T-helper 2 cell treated with Interferon-gamma antibody and Interleukin-4, amounts not matched to agents 5 μg/mL and 100 μg/mL, for 36 hours (primary cell): ENCODE measurements at places on chromosomes 11 and 22.
A peak's percentile ranks its signal among the peaks of the same experiment; 100 is the strongest.

DNA sequence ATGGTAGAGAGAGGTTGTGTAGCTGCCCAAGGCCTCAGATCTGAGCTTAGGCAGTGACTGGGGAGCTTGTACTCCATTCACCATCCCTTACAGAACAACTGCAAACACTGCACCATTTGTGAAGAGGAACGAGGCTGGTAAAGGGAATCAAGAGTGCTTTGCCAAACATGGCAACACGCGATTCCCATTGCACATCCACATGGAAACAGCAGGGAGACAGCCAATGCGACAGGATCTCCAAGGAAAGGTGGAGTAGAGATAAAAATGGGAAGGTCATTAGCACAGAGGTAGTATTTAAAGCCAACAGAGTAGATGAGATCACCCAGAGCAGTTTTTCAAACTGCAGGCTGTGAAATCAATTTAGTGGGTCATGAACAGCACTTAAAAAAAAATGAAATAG, 42.0 kb downstream of the TCF20 start:
- DNase-seq: no peak

DNA sequence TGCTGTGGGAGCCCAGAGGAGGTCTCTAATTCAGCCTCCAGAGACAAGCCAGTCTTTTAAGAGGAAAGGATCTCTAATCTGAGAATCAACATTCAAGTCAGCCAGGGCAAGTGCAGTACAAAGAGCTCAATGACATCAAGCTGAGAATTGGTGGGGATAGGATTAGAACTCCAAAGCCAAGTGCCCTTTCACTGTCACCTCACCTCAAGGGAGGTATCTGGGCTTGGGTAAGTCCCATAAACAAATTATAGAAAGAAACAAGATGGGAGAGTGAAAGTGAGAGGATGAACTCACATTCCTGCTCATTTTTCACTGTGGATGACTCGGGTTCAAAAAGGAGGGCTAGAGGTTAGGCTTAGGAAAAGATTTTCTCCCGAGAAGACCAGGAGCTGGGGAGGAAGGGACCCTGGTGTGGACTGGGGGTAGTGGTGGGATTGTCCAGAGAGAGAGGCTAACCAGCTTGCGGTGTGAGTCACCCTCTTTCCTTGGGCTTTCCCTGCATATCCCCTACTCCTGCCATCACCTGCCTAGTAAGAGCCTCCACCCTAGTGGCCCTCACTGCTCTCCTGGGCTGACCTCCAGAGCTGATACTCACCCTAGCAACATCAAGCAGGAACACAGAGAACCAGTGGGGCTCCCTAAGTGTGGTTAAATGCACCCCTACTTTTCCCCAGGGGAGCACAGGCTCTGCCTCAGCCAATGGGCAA, 70.4 kb downstream of the RRM1 start:
- no peak for DNase-seq

DNA sequence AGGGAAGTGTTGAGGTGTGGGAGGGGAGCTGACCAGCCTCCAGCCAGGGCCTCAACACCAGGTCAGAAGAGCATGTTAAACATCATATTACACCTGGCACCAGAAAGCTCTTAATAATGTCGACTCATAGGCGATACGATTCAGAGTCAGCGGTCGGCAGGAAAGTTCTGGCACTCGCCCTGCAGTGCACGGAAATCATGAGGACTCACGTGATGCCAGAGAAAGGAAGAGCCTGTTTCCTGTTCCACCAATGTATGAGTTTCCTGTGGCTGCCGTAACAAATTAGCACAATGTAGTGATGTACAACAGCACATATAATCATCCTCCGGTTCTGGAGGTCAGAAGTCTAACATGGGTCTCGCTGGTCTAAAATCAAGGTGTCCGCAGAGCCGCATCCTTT, 198.8 kb downstream of the BARX2 start:
- DNase-seq: no peak

DNA sequence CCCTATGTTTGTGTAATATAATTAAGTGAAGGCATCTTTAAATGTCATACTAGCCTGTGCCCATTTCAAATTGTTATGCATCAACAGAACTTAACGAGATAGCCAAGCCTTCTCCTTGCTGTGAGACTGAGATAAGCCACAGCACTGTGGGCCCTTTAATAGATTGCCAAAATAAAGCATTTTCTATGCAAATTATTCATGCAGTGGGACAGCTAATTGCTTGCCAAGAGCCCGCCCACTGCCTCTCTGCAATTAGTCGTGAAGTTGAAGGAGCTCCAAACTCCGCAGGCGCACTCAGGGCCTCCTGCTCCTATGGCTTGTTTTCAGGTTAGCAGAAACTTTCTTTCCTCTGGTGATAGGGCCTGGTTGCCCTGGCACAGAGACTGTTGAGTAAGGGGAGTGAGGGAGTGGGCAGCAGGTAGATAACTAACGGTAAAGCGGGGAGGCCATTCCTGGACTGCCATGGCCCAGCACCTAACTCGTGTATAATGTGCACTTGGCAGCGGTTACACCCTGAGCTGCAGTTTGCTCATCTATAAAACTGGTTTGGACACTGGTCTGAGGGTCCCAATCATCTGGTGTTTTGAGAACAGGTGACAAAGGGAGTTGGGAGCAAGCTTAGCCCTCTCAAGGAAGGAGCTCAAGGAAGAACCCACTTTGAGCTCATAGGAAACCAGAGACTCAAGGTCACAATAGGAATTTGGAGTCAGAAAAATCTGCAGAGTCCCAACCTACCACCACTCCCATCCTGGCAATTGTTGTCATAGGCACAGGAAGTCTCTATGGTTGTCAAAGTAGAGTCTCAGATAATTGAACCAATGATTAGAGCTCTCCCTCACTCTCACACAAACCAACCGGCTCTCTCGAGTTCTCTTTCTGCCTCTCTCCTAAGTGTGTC, 33.9 kb upstream of the RIC3 start:
- DNase-seq: no peak

GRCh38 chr22:29503811-29504372, 23.9 kb downstream of the NEFH start:
- DNase-seq: no peak

- no peak for DNase-seq
These were observed 17.0 kb upstream of the TMEM218 start for GRCh38 chr11:125128450-125128849.

- DNase-seq: no peak
These were observed 12.5 kb upstream of the POU2AF1 start for GRCh38 chr11:111391328-111392124.

- no peak for DNase-seq
These were observed 860 bp downstream of the TMEM184B start for GRCh38 chr22:38271927-38272372.

- DNase-seq: no peak
These were observed 85.8 kb downstream of the MIAT start for GRCh38 chr22:26743149-26743548.

- DNase-seq: no peak
These were observed 5.5 kb upstream of the PARVB start for GRCh38 chr22:44018594-44018993.

- DNase-seq: no peak
These were observed 48.4 kb downstream of the CSTPP1 start for GRCh38 chr11:46984987-46985386.

GRCh38 chr22:39343259-39344045, 6.3 kb upstream of the SYNGR1 start:
- DNase-seq: peak; percentile 38

DNA sequence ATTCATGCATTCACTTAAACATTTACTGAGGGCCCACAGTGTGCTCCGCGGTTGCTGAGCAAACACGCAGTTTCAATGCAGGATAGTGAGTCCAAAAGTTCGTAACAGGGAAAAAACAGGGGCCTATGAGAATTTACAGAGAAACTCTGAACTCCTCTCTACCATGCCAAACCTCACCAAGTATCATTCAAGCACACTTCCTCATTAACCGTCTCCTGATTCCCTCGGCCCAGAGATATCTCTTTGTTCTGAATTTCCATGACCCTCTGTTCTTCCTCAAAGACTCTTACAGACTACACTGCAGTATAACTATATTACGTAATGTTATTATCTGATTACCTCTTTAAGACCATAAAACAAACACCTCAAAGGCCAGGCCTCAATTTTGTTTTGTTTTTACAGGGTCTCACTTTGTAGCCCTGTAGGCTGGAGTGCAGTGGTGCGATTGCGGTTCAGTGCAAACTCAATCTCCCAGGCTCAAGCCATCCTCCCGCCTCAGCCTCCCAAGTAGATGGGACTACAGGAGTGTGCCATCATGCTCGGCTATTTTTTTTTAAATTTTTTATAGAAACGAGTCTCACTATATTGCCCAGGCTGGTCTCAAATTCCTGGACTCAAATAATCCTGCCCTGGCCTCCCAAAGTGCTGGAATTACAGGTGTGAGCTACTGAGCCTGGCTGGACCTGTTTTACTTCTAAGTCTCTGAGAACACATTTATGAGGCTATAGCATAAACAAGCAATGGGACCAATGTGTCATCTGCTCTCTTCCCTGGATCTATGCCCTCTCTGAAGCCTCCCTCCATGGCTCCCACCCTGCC, 3.6 kb downstream of the HPS4 start:
- DNase-seq: no peak

DNA sequence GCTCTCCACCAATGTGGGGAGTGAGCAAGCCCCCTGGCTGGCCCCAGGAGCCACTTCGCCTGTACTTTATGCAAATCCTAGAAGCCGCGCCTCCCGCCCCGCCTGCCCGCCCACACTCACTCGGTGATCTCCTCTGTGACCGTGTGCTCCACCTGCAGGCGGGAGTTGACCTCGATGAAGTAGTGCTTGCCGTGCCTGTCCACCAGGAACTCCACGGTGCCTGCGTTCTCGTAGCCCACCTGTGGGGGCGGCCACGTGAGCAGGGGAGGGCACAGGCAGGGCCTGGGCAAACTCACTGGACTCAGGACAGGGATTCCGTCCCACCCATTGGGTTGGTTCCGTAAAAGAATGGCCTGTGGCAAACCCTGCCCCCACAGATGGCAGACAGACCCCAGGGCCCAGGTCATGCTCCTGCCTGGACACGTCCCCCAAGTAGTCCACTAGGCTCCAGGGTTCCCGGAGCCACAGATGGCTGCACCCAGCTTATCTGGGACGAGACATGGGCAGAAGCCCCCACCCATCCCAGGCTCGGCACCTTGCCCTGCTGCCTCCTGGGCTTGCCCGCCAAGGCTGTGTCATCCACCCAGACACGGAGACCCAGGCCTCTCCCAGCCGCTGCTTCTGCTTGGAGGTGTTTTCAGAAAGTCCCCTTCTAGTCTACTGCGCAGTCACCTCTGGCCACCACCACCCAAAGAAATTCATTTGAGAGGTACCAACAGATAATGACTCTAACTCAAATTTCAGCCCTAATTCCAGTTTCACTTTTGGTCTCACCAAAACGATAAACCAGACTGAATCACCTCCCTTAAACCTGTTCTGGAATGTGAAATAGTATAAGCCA, 12.1 kb downstream of the LRFN4 start:
- DNase-seq: peak; percentile 73

- no peak for DNase-seq
These were observed 82.9 kb downstream of the CCDC34 start for GRCh38 chr11:27280140-27280539.

DNA sequence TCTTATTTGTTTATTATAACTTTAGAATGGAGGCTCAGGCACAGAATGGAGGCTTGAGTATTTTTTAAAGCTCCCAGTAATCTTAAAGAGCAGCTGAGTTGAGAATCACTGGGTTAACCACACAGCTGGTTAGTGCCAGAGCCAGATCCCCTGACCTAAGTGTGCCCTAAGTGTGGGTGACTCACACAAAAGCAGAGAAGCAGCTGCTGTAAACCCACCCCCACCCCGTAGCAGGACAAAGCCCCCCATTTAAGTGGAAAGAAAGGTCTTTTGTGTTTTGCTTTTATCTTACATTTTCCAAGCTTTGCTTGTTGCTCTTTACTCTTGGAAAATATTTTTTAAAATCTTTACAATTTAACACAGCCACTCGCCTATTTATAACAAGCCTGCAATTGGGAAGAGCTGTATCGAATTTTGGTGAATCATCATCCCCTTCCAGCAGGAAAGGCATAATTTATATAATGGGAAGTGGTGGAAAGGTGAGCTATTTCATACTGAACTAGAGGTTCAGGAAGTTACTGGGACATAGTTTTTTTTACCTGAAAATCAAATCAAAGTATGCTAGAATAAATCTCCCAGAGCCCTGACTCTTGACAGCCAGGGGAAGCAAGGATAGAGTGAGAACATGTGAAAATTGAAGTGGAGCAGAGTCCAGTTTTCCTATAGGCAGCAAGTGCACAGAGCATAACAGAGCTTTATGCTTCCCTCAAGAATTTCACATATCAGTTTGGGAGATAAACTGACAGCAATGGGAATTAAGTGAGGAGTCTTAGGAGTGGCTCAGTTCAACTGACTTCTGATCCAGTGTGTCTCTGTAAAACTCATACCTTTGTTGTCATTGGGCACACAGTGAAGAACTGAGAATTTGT, 405.7 kb downstream of the AASDHPPT start:
- no peak for DNase-seq

DNA sequence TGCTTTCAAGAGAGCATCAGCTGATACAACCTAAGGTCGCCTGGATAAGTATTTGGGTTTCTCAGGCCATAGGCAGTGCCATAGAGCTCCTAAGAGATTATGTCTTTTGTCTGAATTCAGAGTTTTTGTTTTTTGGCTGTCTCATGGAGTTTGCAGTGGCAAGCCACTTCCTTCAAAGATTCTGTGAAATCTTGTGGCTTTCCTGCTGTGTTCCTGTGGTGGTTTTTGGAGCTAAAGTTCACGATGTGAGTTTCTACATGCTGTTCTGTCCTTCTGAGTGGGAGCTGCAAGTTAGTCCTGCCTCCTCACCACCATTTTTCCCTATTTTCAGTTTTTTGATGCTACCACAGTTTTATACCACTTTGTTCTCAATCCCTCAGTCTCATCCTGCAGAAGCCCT, 111.4 kb downstream of the COMMD9 start:
- DNase-seq: no peak

GRCh38 chr11:34865261-34865660, 50.9 kb downstream of the APIP start:
- no peak for DNase-seq

DNA sequence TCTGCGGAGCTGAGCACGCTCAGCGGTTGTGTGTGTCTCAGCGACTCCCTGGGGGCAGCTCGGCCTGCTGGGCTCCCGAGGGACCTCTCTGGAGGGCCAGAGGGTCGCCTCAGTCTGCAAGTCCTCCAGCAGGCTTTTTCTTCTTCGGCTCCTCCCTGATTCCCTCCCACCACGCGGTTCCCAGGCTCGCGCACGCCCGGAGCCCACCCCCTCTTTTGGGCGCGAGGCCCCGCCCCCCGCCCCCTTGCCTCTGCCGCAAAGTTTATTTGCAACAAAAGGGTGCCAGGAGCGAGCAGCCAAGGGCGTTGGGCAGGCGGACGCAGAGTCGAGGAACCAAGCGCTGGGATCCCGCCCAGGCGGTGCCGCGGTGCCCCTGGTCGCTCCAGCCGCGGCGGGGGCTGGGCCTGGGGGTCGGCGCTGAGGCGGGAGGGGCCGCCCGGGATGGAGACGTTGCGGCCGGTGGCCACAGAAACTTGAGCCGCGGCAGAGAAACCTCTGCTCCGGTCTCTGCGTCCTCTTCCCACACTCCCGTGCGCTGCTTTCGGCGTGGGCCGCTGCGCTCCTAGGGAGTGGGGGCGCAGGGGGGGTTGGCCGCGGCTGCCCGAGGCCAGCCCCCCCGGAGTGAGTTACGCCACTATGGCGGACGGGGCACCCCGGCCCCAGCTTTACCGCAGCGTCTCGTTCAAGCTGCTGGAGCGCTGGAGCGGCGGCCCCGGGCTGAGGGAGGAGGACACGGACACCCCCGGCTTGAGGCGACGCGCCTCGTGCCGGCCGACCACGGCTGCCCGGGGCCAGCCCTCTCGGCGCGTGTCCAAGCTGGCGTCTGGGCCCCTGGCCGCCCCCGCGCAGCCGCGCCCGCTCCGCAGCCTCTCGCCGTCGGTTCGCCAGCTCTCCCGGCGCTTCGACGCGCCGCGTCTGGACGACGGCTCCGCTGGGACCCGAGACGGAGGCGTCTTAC, at the start of gene ARHGEF17:
TSS of gene ARHGEF17 (plus strand) at position 274 of the 958 bp plus-strand sequence. CDS start at position 637, 363 bp downstream.
- peak; percentile 10 for DNase-seq

- no peak for DNase-seq
These were observed 224.8 kb upstream of the CHORDC1 start for GRCh38 chr11:90447618-90448017.
